Activated CD8-positive, alpha-beta T cell treated with anti-CD3 and anti-CD28 coated beads, Interleukin-2, amount 10 ng/mL, durations not matched to agents 7 days and 5 days (primary cell): ENCODE measurements at places on chromosomes 5 and 9. TPM values are rescaled to one million over a fixed set of nuclear protein-coding genes. Genes with fewer than 3 reads are reported as not detected.

Gene PCDHGB6
- total RNA-seq = not detected

Gene NHP2
- 184 TPM for total RNA-seq

Gene FOXD4L5
- 0.16 TPM for total RNA-seq

Gene PTGS1
- 0.37 TPM for total RNA-seq

Gene SYK
- total RNA-seq = 0.13 TPM

Gene RASGRF2
- total RNA-seq = 10.0 TPM

Gene TTC23L
- not detected for total RNA-seq

Gene NUTM2F
- not detected for total RNA-seq

Gene PLPPR1
- total RNA-seq = not detected
